ENCODE measurements at places on chromosomes 16 and 17. TPM values are rescaled to one million over a fixed set of nuclear protein-coding genes. Genes with fewer than 3 reads are reported as not detected.

- no peak for DNase-seq
Measured at GRCh38 chr17:10022416-10022815, 117.3 kb upstream of the RCVRN start.

FMNL1 gene
- 4.0 TPM for total RNA-seq

TTLL6 gene
- total RNA-seq, result not detected

CDH11 gene
- 4.9 TPM for total RNA-seq

- no peak for DNase-seq
Measured at GRCh38 chr16:6231398-6231797, 1101.2 kb upstream of the RBFOX1 start.

DNA sequence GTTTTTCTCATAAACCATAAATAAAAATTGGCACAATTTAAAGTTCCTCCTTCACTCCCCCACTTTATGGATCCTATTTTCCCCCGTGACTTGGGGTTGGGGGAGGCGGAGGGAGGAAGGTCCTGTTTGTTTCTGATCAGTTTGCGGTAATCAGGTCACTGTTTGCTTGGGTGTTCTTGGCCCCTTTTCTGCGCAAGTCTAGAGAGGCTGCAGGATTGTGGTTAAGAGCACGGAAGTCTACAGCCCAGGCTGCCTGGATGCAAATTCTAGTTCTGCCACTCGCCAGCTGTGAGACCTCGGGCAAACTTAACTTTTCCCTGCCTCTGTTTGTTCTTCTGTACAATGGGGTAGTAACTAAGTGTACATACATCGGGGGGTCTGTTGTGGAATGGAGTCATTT, 12.1 kb downstream of the ATP2C2 start:
- no peak for DNase-seq

- no peak for DNase-seq
Measured at GRCh38 chr17:69854225-69854780, 220.7 kb upstream of the KCNJ16 start.

DNA sequence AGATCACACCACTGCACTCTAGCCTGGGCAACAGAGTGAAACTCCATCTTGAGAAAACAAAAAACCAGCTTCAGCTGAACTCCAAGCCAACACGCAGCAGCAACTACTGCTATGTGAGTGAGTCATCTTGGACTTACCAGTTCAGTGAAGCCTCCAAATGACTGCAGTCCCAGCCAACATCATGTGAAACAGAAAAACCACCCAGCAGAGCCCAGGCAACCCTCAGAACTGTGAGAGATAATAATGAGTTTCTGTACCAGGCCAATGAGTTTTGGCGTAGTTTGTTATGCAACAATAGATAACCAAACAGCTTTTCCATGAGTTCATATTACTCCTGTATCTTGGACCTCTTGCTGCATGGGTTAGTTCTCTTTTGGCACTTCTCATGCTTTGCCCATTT, 23.3 kb downstream of the PHF12 start:
- no peak for DNase-seq
